ENCODE measurements at places on chromosomes 7 and 10. TPM values are rescaled to one million over a fixed set of nuclear protein-coding genes. Genes with fewer than 3 reads are reported as not detected.

Gene MYH16
- not detected for total RNA-seq

Gene PTF1A
- not detected for total RNA-seq

Gene AGBL3
- 7.0 TPM for total RNA-seq

Gene PSD
- 19.7 TPM for total RNA-seq

Gene PARG
- total RNA-seq: 12.0 TPM

Gene DNAJC1
- 71.1 TPM for total RNA-seq

Gene SPDYE9
- not detected for total RNA-seq

Gene NEUROG3
- not detected for total RNA-seq

Gene TMEM139
- not detected for total RNA-seq

Gene CH25H
- total RNA-seq: 0.69 TPM

Gene UTF1
- not detected for total RNA-seq

Gene MACC1
- total RNA-seq: not detected

Gene CPED1
- 10.5 TPM for total RNA-seq

Gene ATRNL1
- total RNA-seq: under 0.01 TPM

Gene TAF5
- 3.2 TPM for total RNA-seq

Gene ADCY1
- 0.69 TPM for total RNA-seq

Gene AS3MT
- not detected for total RNA-seq

Gene CRHR2
- not detected for total RNA-seq

Gene HTR5A
- not detected for total RNA-seq

Gene TRIM74
- total RNA-seq: not detected

Gene TMEM130
- 8.4 TPM for total RNA-seq

Gene IRF5
- total RNA-seq: not detected

Gene BHLHA15
- total RNA-seq: not detected

Gene UNC5B
- total RNA-seq: 61.5 TPM

Gene INPP5F
- total RNA-seq: 7.4 TPM

Gene SLC26A3
- not detected for total RNA-seq

Gene LAMB1
- total RNA-seq: 993 TPM

Gene ZNF853
- total RNA-seq: 1.1 TPM

Gene NANOS1
- 1.7 TPM for total RNA-seq

Gene ERVW-1
- total RNA-seq: not detected

Gene EGR2
- 3.7 TPM for total RNA-seq

Gene P4HA1
- total RNA-seq: 153 TPM

Gene CNPY1
- not detected for total RNA-seq

Gene KDM7A
- 3.6 TPM for total RNA-seq

Gene ACHE
- total RNA-seq: not detected

Gene CRCP
- 27.3 TPM for total RNA-seq

Gene EBLN1
- not detected for total RNA-seq

Gene AMZ1
- 0.06 TPM for total RNA-seq

Gene CALN1
- not detected for total RNA-seq

Gene PLAU
- 34.6 TPM for total RNA-seq

Gene CXCL12
- 440 TPM for total RNA-seq

Gene CALCR
- total RNA-seq: not detected

Gene CNNM1
- 0.05 TPM for total RNA-seq

Gene RBM48
- total RNA-seq: 7.1 TPM

Measured in cardiac ventricle fibroblast (primary cell).